ENCODE measurements at places on chromosomes 6 and 20.

GRCh38 chr6:24576447-24576846 is 69.5 kb downstream of the KIAA0319 start:
- DNase-seq, result no peak

GRCh38 chr6:33128318-33128717 is 52.5 kb downstream of the HLA-DPB1 start:
- no peak for DNase-seq

DNA sequence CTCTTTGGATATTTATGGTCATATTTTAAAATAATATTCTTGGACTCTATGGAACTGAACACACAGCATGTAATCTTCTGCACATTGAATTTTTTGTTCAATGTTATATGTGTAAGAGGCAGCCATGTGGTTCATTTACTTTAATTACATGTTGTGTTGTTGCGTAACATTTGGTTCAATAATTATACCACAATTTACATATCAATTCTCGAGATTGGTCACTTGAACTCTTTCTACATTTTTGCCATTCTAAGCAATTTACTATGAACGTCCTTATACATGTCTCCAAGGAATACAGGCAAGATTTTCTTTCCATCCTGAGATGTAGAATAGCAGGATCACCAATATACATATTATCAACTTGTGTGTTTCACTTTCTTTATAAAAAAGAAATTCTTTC is 18.5 kb upstream of the STMND1 start:
- no peak for DNase-seq

GRCh38 chr6:1044040-1044836 is 267.7 kb upstream of the FOXQ1 start:
- DNase-seq, result no peak

DNA sequence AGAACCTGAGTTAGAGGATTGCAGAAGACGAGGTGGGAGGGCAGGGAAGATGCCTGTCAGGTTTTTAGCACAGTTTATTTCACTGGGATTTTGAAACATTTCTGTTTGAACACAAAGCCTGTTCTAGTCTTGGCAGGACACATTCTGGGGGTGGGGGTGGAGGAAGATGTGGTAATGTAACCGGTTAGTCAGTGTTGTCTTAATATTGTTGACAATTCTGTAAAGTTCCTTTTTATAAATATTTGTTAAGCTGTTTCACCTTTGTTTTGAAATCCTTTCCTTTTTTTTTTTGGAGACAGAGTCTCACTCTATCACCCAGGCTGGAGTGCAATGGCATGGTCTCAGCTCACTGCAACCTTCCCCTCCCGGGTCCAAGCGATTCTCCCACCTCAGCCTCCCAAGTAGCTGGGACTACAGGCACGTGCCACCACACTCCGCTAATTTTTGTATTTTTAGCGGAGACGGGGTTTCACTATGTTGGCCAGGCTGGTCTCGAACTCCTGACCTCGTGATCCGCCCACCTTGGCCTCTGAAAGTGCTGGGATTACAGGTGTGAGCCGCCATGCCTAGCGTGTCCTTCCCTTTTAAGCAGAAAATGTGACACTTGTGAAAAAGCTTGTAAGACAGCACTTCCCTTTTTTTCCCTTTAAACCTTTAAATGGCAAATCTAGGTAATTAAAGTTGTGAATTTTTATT is 20.2 kb downstream of the SLC9A8 start:
- no peak for DNase-seq

GRCh38 chr6:69974193-69974592 is 107.8 kb downstream of the COL19A1 start:
- no peak for DNase-seq

- DNase-seq, result no peak
Observed at GRCh38 chr6:77466055-77466450, 2.8 kb upstream of the HTR1B start.

- DNase-seq, result no peak
Observed at GRCh38 chr6:39870950-39871349, 63.3 kb downstream of the MOCS1 start.

DNA sequence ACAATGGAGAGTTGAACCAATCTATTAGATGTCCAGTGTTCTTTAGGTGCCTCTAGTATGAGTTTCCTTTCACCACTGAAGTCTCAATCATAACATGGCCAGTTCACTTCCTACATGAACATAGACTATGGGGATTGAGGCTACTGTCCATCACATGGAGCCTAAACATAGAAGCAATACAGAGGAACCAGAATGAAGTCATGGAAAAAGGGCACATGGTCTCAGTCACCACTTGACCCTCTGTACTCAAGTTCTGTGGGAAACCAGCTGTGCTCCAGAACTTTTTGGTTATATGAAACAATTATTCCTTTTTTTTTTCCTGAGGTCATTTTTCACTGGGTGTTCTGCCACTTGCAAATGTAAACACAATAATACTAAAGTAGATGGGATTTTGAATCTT is 762.5 kb downstream of the CBLN4 start:
- no peak for DNase-seq

- no peak for DNase-seq
Observed at GRCh38 chr6:79762370-79762769, 131.2 kb downstream of the SH3BGRL2 start.

DNA sequence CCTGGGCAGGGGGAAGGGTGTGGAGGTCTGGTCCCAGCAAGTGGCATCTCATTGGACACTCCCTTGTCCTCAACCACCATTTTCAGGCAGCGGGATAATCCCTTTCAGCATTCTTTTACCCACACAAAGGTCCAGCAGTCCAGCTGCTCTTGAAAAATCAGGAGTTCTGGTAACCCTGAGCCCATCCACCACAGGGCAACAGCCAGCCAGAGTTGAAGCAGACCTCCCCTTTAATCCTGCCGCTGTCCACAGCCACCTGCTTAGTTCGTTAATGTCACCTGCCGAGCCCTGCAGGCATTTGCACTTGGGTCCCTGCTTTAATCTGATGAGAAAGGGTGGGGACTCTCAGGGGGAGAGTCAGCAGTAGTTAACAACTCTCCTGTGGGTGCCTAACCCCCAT is 11.1 kb downstream of the TMEM74B start:
- DNase-seq, result no peak

GRCh38 chr6:15421945-15422733 is 176.3 kb downstream of the JARID2 start:
- DNase-seq, result no peak

DNA sequence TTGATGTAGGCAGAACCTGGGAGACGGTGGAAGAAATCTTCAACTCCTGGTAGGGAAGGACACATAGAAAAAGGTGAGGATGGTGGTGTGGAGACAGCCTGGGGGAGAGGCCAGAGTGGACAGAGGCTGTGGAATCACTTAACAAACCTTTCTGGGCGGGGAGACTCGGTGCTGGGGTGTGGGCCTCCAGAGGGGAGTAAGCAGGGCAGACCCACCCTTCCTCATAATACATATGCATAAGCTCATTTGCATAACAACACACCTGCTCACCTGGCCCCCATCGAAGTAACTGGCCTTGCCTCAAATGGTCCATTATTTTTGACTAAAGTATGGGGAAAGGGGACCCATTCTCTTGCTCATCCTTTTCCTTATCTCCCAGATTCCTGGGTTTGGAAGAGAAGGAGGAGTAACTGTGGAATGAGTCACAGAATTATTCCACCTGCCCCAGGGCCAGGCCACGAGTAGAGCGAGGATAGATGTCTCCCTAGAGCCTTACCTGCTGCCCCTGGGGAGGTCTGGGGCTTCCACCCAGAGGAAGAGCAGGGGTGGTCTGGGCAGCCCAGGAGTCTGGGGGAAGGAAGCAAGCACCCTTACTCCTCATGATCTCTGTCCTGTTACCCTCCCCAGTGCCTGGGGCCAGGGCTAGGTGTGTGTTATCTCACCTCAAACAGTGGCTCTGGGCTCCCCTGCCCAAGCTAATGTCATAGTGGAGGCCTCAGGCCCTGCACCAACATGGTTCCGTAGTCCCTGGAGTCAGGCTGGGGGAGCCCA is 10.7 kb upstream of the VEGFA start:
- no peak for DNase-seq

- DNase-seq, result no peak
Observed at GRCh38 chr6:25927756-25928216, 2.7 kb downstream of the SLC17A2 start.

- no peak for DNase-seq
Observed at GRCh38 chr6:30508890-30509736, 19.8 kb downstream of the HLA-E start.

DNA sequence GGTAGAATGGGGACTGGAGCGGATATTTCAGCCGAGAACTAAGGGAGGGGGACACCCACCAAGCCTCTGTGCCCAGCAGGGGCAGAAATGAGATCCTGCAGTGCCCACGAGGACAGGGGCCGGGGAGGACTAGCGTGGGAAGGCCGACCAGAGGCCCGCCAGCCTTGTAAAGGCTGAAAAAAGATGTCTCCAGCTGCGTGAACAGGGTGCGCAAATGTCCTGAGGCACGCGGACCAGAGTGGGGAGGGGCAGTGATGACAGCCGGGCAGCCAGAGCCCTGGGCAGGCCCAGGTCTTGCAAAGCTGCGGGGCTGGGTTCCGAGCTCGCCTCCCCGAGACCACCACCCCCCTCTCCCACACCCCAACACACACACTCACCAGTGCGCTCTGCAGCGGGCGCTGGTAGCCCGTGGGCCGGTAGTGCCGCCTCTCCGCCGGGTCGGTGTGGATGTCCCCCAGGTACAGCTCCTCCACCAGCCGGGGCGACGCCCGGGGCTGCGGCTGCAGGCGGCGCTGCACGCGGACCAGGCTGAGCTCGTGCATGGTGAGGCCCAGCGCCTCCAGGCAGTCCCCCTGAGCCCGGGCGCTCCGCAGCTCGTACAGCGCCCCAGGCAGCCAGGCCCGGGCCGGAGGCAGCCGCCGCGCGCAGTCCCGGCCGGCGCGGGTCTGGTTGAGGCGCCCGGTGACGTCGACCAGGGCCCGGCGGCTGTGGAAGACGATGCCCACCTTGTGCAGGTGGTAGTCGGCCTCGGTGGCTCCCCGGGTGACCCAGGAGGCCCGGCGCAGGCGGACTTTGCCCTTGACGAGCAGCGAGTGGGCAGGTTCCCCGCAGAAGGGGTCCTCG is 48.2 kb downstream of the APCDD1L start:
- DNase-seq, result no peak

DNA sequence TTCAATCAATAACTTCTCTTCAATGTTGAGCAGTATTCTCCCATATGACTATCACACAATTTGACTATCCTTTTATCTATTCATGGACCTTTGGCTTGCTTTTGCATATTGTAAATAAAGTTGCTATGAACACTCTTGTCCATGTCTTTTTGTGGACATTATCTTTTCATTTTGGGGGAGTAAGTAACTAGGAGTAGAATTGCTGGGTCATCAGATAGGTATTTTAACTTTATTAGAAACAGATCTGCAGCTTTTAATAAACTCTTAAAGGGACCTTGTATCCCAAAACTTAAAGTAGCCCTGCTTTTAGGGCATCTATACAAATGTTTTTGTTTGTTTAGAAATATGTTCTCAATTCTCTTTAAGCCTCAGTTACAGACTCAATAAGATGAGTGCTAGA is 614.2 kb upstream of the CITED2 start:
- DNase-seq, result no peak

GRCh38 chr6:87729965-87730719 is 28.1 kb upstream of the AKIRIN2 start:
- no peak for DNase-seq

DNA sequence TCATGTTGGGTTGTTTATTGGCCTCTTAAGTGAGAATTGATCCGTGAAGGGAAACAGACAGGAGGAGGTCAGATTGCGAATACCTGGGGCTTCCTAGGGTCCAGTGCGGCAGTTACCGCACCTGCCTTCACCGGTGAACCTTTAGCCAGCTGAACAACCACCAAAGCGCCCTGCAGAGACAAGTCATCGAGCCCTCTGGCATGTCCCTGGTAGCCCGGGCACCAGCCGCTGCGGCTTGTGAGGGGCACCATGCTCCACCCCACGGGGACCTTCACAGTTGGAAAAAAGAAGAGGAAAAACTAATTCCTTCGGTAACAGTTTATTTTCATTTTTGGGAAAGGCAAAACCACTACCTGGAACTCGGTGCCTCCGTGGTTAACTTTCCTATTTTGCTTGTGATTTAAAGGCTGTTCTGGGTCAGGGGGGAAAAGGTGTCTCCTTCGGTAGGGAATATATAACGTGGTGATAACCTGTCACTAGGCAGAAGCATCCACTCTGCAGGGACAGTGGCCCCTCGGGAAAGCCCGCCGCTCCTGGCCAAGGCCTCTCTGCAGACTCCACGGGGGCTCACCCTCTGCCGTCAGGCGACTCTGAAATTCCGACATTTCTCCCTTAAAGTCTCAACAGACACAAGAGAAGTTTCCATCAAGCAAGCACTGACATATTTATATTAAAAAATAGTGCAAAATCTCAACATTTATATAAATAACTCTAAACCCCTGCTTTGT is 30.7 kb upstream of the ZBP1 start:
- no peak for DNase-seq

GRCh38 chr6:105986998-105987397 is 99.1 kb upstream of the PRDM1 start:
- no peak for DNase-seq

- no peak for DNase-seq
Observed at GRCh38 chr6:139172567-139172966, 37.7 kb downstream of the HECA start.

DNA sequence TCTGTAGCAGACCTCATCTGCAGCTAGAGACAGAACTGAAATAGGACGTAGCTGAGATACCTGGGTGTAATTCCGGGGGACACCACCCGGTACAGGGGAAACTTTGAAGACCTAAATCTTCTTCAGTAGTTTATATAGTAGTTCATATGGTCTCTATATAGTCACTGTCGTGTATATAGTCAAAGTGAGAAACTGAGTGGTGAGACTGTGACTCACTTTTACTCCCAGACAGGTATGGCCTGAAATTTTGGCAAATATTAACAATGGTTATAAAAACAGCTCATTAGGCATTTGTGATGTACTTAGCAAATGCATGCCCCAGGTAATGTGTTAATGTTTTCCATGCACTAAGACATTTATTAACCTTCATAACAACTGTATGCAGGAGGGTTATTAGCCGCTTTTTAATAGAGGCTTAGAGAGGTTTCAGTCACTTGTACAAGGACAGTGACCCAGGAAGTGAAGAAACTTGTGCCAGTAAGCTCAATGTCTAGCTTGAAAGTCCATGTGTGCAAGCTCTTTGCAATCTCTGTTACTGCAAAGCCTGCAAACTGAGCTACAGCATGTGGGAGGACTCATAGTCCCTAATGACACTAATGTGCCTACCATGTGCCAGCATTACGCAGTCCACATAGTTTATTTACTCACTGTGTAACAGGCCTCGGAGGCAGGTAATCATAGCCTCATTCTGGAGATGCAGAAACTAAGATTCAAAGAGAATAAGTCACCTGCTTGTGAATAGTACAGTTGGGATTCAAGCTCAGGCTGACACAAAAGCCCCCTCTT is 165.4 kb upstream of the CHD6 start:
- no peak for DNase-seq

DNA sequence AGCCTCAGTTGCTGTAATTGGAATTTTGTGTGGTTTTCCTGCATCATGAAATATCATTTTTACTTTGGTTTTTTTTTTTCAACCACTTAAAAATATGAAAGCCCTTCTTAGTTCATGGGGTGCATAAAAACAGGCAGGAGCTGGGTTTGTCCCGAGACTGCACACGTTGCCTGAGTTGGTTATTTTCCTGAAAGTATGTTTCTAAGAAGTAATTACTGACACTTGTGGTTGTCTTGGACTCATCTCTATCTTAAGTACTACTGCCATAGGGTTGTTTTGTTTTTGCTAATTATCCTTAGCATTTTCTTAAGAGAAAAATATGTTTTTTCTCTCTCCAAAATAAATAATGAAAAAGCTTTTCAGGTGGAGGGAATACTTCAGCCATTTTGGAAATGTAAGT is 40.1 kb downstream of the FAM120B start:
- DNase-seq, result no peak

- no peak for DNase-seq
Observed at GRCh38 chr6:44642349-44642748, 254.8 kb downstream of the CDC5L start.
